NCI-H446 (cell line): ENCODE measurements at places on chromosomes 7 and 10.

DNA sequence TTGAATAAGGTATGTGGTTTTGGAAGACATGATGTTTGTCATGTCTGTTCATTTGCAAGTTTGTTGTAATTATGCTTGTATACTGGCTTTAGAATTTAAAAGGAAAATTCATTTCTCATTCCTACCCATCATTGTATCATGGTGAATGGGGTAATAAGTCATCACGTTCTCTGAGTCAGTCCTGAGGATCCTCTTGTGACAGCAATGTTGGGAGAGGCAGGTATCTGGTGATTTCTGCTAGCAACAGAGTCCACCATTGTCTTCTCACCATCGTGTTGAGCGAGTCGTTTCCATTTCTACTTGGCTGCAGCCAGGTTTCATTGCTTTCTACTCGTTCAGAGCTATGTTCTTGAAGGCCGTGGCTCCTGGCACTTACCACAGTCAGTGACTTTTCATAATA lies 16.3 kb downstream of the CUL1 start:
- no peak for DNase-seq

GRCh38 chr7:92720604-92721350 lies 115.6 kb downstream of the CDK6 start:
- peak; percentile 32 for DNase-seq

DNA sequence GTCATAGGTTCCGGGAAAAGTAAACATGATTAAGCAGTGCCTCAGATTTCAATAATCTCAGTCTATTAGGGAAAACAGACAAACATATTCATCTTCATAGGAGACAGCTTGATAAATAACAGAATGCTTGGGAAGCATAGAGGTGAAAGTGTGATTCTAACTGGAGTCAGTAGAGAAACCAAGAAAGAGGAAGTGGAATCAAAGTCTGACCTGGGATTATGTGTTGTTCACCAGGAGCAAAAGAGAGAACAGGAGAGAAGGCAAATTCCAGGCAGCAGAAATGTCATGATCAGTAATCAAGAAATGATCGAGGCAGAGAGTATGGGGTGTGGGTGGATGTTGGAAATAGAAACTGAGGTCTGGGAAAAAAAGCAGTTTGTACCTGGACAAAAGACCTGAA lies 43.7 kb downstream of the DGKB start:
- no peak for DNase-seq

GRCh38 chr10:51532044-51532443 lies 167.4 kb downstream of the CSTF2T start:
- no peak for DNase-seq

DNA sequence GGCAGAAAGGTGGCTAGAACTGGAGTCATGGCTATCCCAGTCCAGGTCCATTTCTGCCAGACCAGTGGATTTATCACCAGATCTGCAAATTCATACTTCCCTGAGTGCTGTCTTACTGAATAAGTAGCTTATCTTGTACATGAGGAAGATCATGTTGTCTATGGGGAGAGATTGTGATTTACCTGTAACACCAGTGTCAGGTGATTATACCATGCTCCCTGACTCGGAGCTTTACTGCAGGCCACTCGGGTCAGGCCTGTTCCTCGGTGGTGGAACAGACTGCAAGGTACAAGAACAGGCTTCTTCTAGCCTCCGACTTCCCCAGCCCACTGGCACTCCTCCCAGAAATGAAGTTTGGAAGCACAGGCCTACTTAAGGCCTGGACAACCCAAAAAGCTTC lies 42.6 kb upstream of the DLG5 start:
- no peak for DNase-seq

DNA sequence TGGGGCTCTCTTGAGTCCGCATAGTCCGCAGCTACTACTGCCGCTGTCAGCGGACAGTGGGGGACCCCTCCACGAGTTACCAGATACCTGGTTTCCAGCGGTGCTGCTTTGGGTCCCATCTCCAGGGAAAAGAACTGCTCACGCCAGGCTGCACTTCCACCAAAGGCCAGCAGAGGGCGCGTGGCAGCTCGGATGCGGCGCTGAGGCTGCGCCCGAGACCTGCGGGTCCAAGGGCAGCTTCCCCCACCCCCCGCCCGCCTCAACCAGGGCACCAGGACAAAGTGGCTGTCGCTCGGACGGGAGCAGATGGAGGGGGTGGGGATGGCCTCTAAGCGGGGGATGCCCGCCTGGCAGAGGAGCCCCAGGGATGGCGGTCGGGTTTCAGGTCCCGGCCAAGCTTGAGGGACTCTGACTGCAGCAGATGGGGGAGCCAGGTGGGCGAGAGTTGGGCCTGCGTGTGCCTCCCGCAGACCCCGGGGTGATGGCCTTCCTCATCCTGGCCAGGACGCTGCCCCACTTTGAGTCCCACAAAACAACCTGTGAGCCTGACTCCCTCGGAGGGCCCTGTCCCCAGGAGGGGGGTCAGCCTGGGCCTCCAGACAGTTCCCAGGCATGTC lies 23.8 kb upstream of the ZNF735 start:
- no peak for DNase-seq

DNA sequence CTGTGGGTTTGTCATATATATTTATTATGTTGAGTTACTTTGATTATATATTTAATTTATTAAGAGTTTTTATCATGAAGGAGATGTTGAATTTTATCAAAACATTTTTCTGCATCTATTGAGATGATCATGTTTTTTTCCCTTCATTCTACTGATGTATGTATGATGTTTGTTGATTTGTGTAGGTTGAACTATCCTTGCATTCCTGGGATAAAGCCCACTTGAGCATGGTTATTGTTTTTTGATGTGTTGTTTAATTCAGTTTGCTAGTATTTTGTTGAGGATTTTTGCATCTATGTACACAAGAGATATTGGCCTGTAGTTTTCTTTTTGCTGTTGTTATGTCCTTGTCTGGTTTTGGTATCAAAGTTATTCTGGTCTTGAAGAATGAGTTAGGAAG lies 31.1 kb downstream of the SCART1 start:
- no peak for DNase-seq

- DNase-seq = no peak
Measured at GRCh38 chr7:10418985-10419384, 554.7 kb upstream of the PHF14 start.

- DNase-seq = no peak
Measured at GRCh38 chr10:34775044-34775637, 40.0 kb downstream of the PARD3 start.

GRCh38 chr10:31958856-31959255 lies 30.2 kb upstream of the ARHGAP12 start:
- DNase-seq = no peak

- peak; percentile 63 for DNase-seq
Measured at GRCh38 chr7:69782917-69783684, 184.8 kb downstream of the AUTS2 start.

GRCh38 chr7:80264769-80265495 lies 130.3 kb downstream of the GNAI1 start:
- DNase-seq = no peak

GRCh38 chr7:44875241-44875640 lies 10.1 kb downstream of the PURB start:
- DNase-seq = no peak

GRCh38 chr10:44010873-44011602 lies 362.4 kb upstream of the ZNF32 start:
- DNase-seq = no peak
